ENCODE measurements at places on chromosomes 13 and 19. TPM values are rescaled to one million over a fixed set of nuclear protein-coding genes. Genes with fewer than 3 reads are reported as not detected.
A peak's percentile ranks its signal among the peaks of the same experiment; 100 is the strongest.

- no peak for DNase-seq
- H3K27ac ChIP-seq, result no peak overlapping the region
- H3K36me3 ChIP-seq, result no peaks in the 10 kb centered on the region
- H3K4me3 ChIP-seq, result no peak overlapping the region
Measured at GRCh38 chr13:98664047-98664446, 87.1 kb upstream of the STK24 start.

GRCh38 chr13:111963031-111963430, 103.9 kb upstream of the SOX1 start:
- no peak overlapping the region for H3K27ac ChIP-seq
- peaks cover 5% of the 10 kb centered on the region for H3K4me1 ChIP-seq
- no peak overlapping the region for H3K4me3 ChIP-seq
- H3K27me3 ChIP-seq, result no peaks in the 10 kb centered on the region

GRCh38 chr19:55212447-55212846, 3.1 kb upstream of the PTPRH start:
- H3K36me3 ChIP-seq, result no peaks in the 10 kb centered on the region
- H3K4me3 ChIP-seq, result no peak overlapping the region
- no peak for DNase-seq

GRCh38 chr13:21012211-21012610, 49.2 kb downstream of the LATS2 start:
- H3K4me3 ChIP-seq, result no peak overlapping the region
- H3K36me3 ChIP-seq, result no peaks in the 10 kb centered on the region
- no peak for DNase-seq
- no peak overlapping the region for H3K27ac ChIP-seq
- no peaks in the 10 kb centered on the region for H3K27me3 ChIP-seq
- no peaks in the 10 kb centered on the region for H3K4me1 ChIP-seq

DNA sequence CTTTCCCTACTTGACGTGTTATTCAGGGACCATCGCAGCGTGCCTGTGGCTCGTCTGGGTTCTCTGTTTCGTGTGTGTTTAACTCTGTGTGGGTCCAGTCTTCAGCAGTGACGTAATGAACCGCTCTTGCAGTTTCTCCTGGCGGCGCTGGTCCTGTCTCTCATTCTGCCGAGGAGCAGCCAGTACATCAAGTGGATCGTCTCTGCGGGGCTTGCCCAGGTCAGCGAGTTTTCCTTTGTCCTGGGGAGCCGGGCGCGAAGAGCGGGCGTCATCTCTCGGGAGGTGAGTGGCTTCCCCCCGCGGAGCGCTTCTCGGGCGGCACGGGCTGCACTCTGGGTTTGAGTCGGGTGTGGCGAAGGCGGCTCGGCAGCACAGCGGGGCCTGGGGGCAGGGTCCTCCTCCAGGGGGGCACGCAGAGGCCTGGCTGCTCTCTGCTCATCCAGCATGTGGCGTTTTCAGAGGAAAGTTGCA, 36.3 kb upstream of the TFDP1 start:
- no peak for DNase-seq
- no peak overlapping the region for H3K4me3 ChIP-seq
- H3K27me3 ChIP-seq, result no peaks in the 10 kb centered on the region
- no peaks in the 10 kb centered on the region for H3K4me1 ChIP-seq

GRCh38 chr19:35524181-35524837, 3.8 kb downstream of the SBSN start:
- DNase-seq, result no peak
- H3K27ac ChIP-seq, result no peak overlapping the region
- H3K27me3 ChIP-seq, result no peaks in the 10 kb centered on the region

GRCh38 chr13:51778392-51778791, 25.6 kb downstream of the DHRS12 start:
- no peak overlapping the region for H3K4me3 ChIP-seq
- H3K4me1 ChIP-seq, result no peaks in the 10 kb centered on the region
- no peaks in the 10 kb centered on the region for H3K27me3 ChIP-seq
- H3K36me3 ChIP-seq, result no peaks in the 10 kb centered on the region
- no peak overlapping the region for H3K27ac ChIP-seq
- DNase-seq, result no peak

DNA sequence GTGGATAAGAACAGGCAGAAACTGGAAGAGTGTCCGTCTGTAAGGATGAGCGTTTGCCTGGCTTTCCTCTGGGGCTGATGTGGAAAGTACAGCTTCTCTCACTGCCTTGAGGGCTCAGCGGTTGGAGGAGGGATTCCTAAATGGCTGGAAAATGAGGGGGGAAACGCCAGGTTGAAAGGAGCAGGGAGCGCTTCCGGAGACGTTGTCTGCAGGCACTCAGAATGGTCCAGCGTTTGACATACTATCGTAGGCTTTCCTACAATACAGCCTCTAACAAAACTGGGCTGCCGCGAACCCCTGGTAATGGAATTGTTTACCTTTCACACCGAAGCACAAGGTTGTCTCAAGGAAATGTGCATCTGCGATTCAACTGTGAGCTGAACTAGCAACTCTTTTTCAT, 39.9 kb downstream of the MRPL57 start:
- H3K4me1 ChIP-seq, result no peaks in the 10 kb centered on the region
- no peaks in the 10 kb centered on the region for H3K36me3 ChIP-seq
- no peak overlapping the region for H3K4me3 ChIP-seq
- no peak overlapping the region for H3K27ac ChIP-seq
- DNase-seq, result no peak
- H3K27me3 ChIP-seq, result no peaks in the 10 kb centered on the region

- no peaks in the 10 kb centered on the region for H3K4me1 ChIP-seq
- DNase-seq, result no peak
- H3K27me3 ChIP-seq, result no peaks in the 10 kb centered on the region
- H3K27ac ChIP-seq, result no peak overlapping the region
- no peak overlapping the region for H3K4me3 ChIP-seq
Measured at GRCh38 chr13:51523082-51523518, 61.2 kb upstream of the WDFY2 start.

DNA sequence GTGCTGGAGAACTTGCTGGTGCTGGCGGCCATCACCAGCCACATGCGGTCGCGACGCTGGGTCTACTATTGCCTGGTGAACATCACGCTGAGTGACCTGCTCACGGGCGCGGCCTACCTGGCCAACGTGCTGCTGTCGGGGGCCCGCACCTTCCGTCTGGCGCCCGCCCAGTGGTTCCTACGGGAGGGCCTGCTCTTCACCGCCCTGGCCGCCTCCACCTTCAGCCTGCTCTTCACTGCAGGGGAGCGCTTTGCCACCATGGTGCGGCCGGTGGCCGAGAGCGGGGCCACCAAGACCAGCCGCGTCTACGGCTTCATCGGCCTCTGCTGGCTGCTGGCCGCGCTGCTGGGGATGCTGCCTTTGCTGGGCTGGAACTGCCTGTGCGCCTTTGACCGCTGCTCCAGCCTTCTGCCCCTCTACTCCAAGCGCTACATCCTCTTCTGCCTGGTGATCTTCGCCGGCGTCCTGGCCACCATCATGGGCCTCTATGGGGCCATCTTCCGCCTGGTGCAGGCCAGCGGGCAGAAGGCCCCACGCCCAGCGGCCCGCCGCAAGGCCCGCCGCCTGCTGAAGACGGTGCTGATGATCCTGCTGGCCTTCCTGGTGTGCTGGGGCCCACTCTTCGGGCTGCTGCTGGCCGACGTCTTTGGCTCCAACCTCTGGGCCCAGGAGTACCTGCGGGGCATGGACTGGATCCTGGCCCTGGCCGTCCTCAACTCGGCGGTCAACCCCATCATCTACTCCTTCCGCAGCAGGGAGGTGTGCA, 587 bp downstream of the S1PR4 start:
- H3K4me3 ChIP-seq, result no peak overlapping the region
- no peaks in the 10 kb centered on the region for H3K36me3 ChIP-seq
- no peak for DNase-seq
- H3K27me3 ChIP-seq, result no peaks in the 10 kb centered on the region
- peaks cover 5% of the 10 kb centered on the region for H3K4me1 ChIP-seq

DNA sequence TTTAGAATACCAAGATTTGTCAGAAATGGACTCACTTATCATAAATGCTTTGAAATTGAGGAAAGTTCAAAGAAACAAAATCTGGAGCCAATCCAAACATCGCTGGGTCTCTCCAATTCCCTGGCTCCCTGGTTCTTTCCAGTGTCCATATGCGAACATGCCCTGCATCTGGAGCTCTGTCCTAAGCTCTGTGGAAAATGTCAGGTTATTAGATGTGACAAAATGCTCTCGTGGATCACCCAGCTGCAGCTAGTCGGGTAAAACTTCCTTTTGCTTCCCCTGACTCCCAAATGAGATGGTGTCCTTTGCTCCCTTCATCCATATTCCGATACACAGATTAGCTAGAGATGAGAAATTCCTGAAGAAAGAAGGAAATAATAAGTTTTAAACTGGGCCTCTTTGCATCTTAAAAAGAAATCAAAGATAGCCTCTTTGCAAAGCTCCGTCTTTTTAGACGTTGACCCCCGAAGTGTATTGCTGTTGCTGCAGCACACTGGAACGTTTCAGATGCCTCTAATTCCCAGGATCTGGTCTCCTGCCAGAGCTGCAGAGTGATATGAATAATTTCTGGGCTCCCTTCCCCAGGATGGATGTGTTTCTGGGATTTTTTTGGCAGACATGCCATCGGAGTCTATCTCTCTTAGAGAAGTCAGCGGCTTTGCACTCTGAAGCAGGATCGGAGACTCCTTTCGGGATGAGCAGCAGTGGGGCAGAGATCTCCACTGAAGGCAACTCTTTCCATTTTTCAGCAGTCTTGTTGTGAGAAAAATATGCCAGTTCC, 102.9 kb downstream of the TEX26 start:
- peak; percentile 53 for DNase-seq
- no peak overlapping the region for H3K27ac ChIP-seq
- no peaks in the 10 kb centered on the region for H3K27me3 ChIP-seq
- no peak overlapping the region for H3K4me3 ChIP-seq
- H3K36me3 ChIP-seq, result no peaks in the 10 kb centered on the region

DNA sequence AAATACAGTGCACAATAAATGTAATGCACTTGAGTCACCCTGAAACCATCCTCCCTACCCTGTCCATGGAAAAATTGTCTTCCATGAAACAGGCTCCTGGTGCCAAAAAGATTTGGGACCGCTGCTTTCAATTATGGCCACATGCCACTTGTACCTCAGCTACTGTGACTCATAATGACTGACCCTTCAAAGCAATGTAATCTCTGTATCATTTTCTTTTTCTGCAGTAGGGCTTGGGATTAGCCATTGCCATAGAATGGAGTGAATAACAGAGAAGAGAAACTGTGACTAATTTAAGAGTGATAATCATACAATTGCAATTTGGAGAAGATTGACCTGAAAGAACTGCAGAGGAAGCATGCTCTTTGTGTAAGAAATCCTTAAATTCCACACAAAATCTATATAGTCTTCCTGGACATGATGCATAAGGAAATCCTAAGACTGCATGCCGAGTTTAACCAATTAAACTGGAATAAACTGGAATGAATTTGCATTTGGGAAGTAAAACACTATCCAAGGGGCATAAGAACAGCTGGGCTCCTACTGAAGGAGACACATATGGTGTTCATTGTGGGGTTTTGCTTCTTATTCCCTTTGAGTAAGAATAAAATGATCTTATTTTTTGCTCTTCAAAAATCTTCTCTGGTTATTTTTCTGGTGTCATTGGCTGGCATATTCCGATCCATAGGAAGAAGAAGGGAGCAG, 59.5 kb upstream of the SLC7A1 start:
- H3K4me1 ChIP-seq, result no peaks in the 10 kb centered on the region
- DNase-seq, result no peak
- no peak overlapping the region for H3K27ac ChIP-seq

DNA sequence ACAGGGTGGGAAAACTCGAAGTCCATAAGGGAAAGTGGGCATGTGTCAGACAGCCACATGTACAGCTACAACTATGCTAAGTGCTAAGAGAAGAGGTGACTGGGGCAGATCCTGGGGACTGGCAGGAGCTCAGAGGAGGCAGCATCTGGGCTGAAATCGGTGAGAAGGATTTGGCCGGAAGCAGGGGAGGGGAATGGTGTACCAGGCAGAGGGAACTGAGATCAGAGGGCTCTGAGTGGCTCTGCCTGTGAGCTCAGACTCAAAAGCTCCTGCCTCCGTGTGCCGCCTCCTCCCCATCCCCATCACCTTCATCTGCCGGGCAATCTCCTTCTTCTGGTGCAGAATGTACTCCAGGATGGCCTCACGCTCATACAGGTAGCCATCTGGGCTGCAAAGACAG, 21.8 kb downstream of the NOSIP start:
- H3K36me3 ChIP-seq, result peaks cover 22% of the 10 kb centered on the region
- DNase-seq, result no peak
- no peak overlapping the region for H3K27ac ChIP-seq
- no peak overlapping the region for H3K4me3 ChIP-seq
- H3K4me1 ChIP-seq, result peaks cover 43% of the 10 kb centered on the region

DNA sequence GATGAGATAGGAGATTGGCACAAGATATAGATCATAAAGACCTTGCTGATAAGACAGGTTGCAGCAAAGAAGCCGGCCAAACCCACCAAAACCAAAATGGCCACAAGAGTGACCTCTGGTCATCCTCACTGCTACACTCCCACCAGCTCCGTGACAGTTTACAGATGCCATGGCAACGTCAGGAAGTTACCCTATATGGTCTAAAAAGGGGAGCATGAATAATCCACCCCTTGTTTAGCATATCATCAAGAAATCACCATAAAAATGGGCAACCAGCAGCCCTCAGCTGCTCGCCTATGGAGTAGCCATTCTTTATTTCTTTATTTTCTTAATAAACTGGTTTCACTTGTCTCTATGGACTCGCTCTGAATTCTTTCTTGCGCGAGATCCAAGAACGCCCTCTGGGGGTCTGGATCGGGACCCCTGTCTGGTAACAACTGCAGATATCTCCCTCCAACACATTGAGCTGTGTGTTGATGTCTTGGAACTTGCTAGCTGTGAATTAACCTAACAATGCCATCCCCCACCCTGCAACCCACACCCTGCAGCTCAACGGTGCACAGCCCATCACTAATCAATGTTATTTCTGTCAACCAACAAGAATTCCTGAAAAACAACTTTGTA, 27.1 kb upstream of the GRTP1 start:
- H3K27me3 ChIP-seq, result no peaks in the 10 kb centered on the region
- no peaks in the 10 kb centered on the region for H3K4me1 ChIP-seq
- no peak overlapping the region for H3K27ac ChIP-seq
- no peak for DNase-seq
- no peak overlapping the region for H3K4me3 ChIP-seq

GRCh38 chr13:94369972-94370436, 109.5 kb downstream of the DCT start:
- no peak for DNase-seq
- no peaks in the 10 kb centered on the region for H3K36me3 ChIP-seq
- H3K4me1 ChIP-seq, result no peaks in the 10 kb centered on the region
- no peaks in the 10 kb centered on the region for H3K27me3 ChIP-seq
- H3K27ac ChIP-seq, result no peak overlapping the region

GRCh38 chr19:38031423-38031770, 124.4 kb downstream of the SIPA1L3 start:
- H3K27ac ChIP-seq, result no peak overlapping the region
- no peaks in the 10 kb centered on the region for H3K27me3 ChIP-seq
- H3K36me3 ChIP-seq, result no peaks in the 10 kb centered on the region
- peaks cover 29% of the 10 kb centered on the region for H3K4me1 ChIP-seq
- H3K4me3 ChIP-seq, result no peak overlapping the region
- DNase-seq, result no peak

Gene TEX101
- not detected for total RNA-seq

Gene FAM124A
- total RNA-seq, result 14.1 TPM

Gene SIGLECL1
- total RNA-seq, result not detected

Gene NECTIN2
- 63.2 TPM for total RNA-seq

Gene KLK15
- not detected for total RNA-seq

Gene SULT2B1
- total RNA-seq, result not detected

Gene TIMM13
- 30.2 TPM for total RNA-seq

Gene C2CD4C
- total RNA-seq, result 0.21 TPM

Gene SCN1B
- 13.8 TPM for total RNA-seq

Gene PRTN3
- total RNA-seq, result not detected
